ENCODE measurements at places on chromosomes 3 and 15.

DNA sequence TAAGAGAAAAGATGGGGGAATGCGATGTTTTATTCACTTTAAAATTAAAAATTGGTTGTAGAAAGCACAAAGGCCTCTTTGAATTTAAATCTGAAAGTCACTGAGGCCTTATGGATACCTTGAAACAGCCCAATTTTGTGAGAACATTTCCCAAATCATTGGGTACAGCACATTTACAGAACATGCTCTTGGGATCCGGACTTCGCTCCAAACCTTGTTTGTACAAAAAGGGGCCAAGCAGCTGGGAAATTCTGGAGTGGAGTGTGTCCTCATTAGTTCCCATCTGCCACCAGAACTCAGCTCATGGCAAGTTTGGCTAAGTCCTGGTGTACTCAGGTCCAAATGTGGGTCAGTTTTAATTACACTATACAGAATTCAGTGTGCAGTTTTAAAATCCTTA, 254.2 kb downstream of the ZBTB20 start:
- no peak overlapping the region for H3K27ac ChIP-seq
- no peaks in the 10 kb centered on the region for H3K27me3 ChIP-seq
- no peak for DNase-seq
- H3K36me3 ChIP-seq: no peaks in the 10 kb centered on the region
- no peak overlapping the region for H3K4me3 ChIP-seq

GRCh38 chr15:92095693-92096092, 242.2 kb downstream of the SLCO3A1 start:
- H3K36me3 ChIP-seq: no peaks in the 10 kb centered on the region
- no peak overlapping the region for H3K27ac ChIP-seq
- H3K4me1 ChIP-seq: peaks cover 7% of the 10 kb centered on the region
- H3K4me3 ChIP-seq: no peak overlapping the region
- no peak for DNase-seq

DNA sequence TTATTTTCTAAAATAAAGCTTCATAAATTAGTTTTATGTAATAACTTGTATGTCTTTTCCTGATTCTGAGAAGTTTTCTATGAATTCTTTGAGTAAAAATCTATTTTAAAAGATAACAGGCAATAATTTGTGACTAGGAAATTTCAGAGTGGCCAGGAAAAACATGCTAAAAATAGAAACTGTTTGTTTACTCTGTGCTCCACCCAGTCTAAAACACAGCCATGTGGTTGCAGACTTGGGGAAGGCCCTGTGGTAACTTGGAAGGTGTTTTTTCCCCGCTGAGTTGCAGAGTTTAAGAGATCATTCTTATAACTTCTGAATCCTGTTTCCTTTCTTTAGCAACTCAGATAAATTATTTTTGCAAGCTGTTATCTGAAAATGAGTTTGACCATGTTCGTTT, 21.9 kb downstream of the PLCL2 start:
- H3K4me1 ChIP-seq: peaks cover 5% of the 10 kb centered on the region
- H3K36me3 ChIP-seq: no peaks in the 10 kb centered on the region
- H3K27me3 ChIP-seq: no peaks in the 10 kb centered on the region
- no peak for DNase-seq

DNA sequence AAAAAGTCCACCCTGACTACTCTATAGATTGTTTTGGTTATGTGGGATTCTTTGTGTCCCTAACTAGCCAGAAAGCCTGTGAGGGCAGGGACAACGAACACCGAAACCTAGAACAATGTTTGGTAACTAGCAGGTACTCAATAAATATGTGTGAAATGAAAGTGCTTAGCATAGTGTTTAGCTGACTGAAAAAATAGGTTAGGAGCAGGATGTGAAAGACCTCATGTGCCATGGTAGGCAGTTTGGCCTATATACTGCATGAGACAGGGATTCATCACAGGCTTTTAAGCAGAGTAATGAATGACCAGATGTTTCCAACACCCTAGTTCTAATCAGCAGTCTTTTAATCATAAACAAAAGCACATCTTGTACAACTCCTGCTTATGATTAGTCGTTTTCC, 64.2 kb downstream of the MYO5A start:
- H3K27ac ChIP-seq: no peak overlapping the region
- peaks cover 6% of the 10 kb centered on the region for H3K36me3 ChIP-seq
- no peak overlapping the region for H3K4me3 ChIP-seq
- no peaks in the 10 kb centered on the region for H3K4me1 ChIP-seq

- H3K36me3 ChIP-seq: no peaks in the 10 kb centered on the region
- no peaks in the 10 kb centered on the region for H3K27me3 ChIP-seq
- no peak overlapping the region for H3K4me3 ChIP-seq
- DNase-seq: no peak
These were observed 295.7 kb downstream of the SOX2 start for GRCh38 chr3:182007441-182007840.

Measured in neural crest cell (in vitro differentiated cells).